NCI-H2171 treated with DMSO at 0.1 percent for 48 hours (cell line): ENCODE measurements at places on chromosomes 1 and 21.

DNA sequence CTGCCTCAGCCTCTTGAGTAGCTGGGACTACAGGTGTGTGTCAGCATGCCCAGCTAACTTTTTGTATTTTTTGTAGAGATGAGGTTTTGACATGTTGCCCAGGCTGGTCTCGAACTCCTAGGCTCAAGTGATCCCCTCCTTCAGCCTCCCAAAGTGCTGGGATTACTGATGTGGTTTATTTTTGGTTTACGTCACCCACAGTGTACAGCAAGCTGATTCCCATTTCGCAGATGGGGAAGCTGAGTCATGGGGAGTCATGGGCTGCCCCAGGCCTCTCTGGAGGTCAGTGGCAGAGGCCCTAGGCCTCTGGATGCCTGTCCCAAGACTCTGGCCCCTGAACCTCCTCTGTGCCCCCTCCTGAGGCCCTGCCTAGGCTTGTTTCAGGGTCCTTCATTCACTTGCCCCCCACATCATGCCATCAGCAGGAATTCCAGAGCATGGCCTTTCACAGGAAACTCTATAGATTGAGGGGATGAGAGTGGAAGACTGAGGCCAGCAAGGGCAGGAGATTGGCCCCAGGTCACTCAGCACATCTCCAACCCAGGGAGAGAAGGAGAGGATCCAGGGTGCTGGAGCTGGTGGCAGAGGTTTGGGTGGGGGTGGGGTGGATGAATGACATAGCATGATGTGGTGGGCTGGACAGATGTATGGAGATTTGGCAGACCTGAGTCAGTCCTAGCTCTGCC, 266.0 kb downstream of the PTPRU start:
- DNase-seq, result no peak

- no peak for DNase-seq
Measured at GRCh38 chr1:79663916-79664315, 657.4 kb upstream of the ADGRL4 start.

DNA sequence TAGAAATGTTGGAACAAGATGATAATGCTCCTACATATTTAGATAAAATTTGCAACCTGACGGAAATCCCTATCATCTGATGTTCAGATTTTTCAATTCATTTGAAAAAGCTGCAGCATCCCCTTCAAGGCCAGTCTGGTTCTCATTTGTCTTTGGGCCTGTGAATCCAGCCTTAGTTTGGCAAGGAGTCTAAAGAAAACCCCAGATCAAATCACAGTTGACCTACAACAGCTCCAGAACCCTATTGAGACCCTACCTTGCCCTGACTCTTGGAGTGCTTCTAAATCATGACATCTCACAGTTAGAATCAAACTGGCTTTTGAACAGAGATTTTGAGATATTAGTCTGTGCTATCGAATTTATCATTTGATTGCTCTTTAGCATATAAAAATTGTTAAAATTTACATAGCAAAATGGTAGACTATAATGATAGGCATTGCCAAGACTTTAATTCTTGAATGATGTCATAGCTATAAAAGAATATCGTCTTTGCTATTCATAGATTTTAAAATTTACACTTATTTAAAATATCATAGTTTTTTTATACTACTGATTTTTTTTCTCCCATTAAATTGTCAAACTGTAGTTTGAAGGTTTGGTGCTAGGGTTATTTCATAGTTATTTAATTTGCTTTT, 2.2 kb downstream of the PPP2R5A start:
- no peak for DNase-seq

GRCh38 chr1:91817211-91817905, 68.6 kb downstream of the TGFBR3 start:
- DNase-seq, result no peak

DNA sequence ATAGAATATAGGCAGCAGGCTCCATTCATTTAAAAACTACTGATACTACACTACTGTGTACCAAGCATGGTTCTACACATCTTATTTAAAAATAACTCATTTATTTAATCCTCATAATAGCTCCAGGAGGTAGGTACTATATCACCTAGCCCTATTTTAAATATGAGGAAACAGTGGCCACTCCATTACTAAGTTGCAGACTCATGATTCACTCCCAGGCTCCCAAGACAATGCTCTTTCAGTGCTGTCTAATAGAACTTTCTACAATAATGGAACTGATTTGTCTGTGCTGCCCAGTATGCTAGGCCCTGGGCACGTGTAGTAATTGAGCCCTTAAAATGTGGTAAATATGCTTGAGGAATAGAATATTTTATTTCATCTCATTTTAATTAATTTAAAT, 357.1 kb downstream of the LTN1 start:
- DNase-seq, result no peak

GRCh38 chr1:160813215-160813614, 17.2 kb downstream of the LY9 start:
- no peak for DNase-seq

DNA sequence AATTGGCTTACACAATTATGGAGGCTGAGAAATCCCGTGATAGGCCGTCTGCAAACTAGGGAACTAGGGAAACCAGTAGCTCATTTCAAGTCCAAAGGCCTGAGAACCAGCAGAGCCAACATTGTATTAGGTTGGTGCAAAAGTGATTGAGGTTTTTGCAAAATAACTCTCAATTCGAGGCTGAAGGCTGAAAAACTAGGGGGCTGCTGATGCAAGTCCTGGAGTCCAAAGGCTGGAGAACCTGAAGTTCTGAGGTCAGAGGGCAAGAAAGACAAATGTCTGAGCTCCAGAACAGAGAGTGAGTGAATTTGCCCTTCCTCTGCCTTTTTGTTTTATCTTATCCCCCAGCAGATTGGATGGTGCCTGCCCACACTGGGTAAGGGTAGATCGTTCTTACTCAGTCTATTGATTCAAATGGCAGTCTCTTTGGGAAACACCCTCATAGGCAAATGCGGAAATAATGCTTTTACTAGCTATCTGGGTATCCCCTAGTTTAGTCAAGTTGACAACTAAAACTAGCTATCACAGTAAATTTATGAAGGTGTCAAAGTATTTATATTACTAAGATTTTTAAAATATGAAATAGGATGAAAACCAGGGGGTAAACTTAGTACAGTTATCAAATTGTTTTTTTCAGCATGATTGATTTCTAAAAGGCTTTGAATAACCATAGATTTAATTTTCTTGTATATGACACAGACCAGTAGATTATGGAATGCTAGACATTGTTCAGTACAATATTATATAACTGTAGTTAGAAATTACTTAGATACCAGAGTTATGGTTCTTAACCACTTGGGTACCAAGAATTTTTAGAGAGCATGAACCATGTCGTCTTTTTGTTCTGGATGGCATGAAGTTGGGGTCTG, 15.4 kb downstream of the RABGAP1L start:
- no peak for DNase-seq

DNA sequence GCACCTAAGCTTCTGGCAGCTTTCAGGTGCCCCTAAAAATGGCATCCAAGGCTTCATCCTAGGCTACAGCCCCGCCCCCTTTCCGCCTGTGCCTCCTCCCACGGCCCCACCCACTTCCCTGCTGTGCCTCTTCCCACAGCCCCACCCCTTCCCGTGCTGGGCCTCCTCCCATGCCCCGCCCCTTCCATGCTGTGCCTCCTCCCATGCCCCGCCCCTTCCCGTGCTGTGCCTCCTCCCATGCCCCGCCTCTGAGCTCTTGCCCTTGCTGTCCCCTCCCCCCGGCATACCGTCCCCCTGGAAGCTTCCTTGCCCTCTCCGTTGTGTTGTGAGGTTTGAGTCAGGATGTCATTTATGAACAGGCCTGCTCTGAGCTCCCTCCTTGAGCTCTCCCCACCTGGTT, 228.5 kb upstream of the AJAP1 start:
- DNase-seq, result no peak

GRCh38 chr1:1626207-1627141, 5.5 kb upstream of the MMP23B start:
- DNase-seq, result no peak

- DNase-seq, result no peak
Measured at GRCh38 chr1:89708751-89709375, 75.9 kb downstream of the LRRC8C start.

DNA sequence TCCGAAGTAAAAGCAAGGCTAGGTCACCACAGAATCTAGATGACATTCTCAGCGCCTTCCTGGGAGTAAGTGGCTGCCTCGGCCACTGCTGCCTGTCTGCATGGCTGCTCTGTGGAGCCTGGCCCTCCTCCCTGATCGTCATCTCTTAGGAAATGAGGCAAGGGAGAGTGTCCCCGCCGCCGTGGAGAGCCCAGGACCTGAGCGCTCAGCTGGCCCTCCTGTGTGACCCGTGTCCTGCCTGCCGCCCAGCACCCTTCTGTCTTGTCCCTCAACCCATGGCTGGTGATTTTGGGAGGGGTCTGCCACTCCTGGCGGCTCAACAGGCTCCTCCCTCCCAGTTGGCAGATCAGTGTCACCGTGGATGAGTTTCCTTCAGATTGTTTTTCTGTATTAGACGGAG, 156.4 kb upstream of the COL6A1 start:
- no peak for DNase-seq

DNA sequence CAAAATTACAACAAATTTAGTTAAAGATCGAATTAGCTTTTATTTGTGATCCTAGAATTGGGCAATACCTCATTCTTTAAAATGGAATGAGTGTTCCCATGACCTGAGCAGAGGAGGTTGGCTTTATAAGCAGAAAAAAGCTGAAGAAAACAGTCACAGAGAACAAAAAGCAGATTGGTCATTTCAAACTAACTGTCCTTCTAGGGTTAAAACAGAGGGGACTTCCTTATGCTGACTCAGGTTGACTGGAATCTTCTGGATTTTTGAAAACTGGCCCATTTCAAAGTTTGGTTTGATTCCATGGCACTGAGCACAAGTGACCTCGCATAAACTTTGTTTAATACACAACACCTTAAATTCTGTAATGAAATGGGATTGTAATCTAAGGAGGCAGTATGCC, 17.6 kb downstream of the NFASC start:
- no peak for DNase-seq

- DNase-seq, result no peak
Measured at GRCh38 chr1:244841273-244841927, 5.9 kb downstream of the COX20 start.

DNA sequence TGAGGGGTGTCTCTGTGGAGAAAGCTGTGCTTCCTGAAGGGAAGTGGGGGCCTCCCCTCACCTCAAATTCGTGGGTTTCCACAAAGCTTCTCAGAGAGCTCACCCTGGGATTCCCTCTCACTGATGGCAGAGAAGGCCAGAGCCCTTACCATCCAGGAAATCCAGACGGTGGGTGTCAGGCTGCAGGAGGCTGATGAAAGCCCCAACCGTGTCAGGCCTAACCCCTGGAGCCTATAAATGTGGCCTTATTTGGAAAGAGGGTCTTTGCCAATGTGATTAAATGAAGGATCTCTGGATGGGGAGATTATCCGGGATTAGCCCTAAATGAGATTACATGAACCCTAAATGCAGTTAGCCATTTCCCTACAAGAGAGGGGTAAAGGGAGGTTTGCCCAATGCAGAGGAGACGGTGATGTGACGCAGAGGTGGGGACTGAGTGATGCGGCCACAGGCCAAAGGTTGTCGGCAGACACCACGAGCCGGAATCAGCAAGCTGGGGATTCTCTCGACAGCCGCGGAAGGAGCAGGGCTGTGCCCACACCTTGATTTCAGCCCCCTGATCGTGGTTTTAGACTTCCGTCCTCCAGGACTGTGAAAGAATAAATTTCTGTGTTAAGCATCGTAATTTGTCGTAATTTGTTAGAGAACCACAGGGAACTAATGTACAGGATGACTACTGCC, 82.6 kb downstream of the TOMM20 start:
- DNase-seq, result no peak

DNA sequence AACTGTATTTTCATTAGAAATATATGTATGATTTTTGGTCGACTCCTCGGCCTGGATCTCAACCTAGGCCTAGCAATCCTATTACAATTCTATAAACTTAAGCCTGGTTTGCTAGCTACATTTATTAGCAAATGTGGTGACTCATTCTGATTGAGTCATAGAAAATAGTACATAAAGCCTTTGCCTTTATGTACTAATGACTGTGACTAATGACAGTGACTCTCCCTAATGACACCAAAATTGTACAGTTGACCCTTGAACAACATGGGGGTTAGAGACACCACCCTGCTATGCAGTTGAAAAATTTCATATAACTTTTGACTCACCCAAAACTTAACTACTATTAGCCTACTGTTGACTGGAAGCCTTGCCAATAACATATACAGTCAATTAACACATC, 78.9 kb downstream of the CLEC20A start:
- DNase-seq, result no peak

GRCh38 chr1:235102993-235103411, 25.6 kb downstream of the TOMM20 start:
- peak; percentile 90 for DNase-seq

GRCh38 chr1:53585565-53585964, 126.4 kb downstream of the DMRTB1 start:
- no peak for DNase-seq

GRCh38 chr21:42107881-42108553, 36.9 kb downstream of the UMODL1 start:
- peak; percentile 61 for DNase-seq

DNA sequence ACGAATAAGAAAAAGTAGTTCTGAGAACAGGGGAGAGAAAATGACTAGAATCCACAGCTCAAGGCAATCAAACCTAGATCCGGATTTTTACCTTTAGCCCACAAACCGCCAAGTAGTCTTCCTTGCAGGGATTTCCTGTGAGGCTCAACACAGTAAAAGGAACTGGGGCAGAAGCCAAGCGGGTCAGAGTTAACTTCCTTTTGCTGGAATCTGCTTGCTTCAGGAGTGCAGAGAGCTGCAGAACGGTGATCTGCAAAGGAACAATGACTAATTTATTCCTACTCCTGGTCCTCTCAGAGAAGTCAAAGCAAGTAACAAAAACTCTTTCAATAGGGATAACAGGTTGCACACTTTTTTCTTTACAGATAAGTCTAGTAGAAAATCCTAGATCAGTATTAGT, 53.4 kb downstream of the UBR4 start:
- no peak for DNase-seq

GRCh38 chr1:92203105-92203504, 14.6 kb upstream of the C1orf146 start:
- DNase-seq, result no peak

DNA sequence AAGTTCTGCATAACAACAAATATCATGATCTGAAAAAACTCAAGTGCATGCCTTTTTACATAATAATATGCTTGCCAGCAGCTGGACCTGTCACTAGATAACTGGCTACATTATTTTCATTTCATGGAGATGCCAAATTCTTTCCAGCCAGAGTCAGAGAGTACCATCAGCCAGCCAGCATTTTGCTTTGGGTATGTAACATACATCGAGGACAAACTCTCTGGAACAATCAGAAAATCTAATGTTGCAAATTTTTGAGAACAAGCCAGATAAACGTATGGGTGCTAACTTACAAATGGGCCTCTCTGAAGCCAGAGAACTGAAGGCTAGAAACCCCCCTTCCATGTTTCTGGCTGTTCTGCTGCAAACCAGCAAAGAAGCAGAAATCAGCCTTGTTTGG, 76.3 kb upstream of the BACE2 start:
- DNase-seq, result no peak

DNA sequence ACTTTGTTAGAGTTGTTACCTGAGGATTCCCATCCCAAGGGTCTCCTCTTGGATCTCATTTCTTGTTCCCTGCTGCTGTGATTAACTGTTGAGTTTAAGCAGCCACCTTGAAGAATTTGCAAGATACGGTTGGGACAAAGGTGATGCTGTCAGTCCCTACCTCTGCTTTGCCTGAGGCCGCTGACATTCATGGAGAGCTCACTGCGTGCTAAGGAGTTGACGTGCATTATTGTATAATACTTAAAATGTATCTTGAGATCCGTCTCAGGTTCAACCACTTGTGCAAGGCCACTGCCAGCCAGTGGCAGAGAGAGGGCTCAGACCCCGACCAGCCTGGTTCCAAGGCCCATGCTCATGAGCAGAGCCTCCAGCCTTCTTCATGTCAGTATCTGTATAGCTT, 14.2 kb downstream of the DOP1B start:
- no peak for DNase-seq
